GM12891 (cell line): ENCODE measurements at places on chromosomes 13 and 19.
A peak's percentile ranks its signal among the peaks of the same experiment; 100 is the strongest.

DNA sequence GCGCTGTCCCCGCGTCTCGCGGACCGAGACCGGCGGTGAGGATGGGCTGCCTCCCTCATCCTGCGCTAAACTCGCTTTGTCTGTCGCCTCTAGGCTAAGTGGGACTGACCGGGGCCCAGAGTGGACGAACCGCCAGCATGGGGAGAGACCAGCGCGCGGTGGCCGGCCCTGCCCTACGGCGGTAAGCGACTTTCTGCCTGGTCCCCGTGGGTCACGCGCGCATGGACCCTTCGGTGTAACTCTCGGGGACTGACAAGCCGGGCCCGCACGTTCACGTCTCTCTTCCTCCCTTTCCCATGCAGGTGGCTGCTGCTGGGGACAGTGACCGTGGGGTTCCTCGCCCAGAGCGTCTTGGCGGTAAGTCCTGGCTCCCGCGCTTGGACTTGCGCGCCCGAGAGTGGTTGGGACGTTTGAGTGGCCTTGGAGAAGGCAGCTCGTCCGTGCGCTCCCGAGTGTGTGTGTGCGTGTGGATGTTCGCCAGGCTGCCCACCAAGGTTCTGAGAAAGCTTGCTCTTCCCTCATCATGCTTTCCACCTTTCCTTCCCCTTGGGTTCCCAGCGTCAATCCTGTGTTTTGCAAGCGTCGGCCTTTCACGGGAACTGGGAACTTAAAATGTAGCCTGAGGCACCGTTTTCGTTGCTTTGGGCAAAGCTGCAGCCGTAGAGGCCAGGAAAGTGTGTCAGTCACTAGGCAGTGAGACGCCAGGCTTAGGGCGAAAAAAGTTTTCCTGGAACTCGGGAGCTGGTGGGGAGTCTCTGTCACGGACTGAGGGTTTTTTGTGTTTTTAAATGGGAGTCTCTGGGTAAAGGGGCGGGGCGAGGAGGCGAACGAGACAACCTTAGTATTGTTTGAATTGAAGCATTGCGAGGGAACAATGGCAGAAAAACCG lies 927 bp downstream of the COL4A2 start:
- DNase-seq = no peak

DNA sequence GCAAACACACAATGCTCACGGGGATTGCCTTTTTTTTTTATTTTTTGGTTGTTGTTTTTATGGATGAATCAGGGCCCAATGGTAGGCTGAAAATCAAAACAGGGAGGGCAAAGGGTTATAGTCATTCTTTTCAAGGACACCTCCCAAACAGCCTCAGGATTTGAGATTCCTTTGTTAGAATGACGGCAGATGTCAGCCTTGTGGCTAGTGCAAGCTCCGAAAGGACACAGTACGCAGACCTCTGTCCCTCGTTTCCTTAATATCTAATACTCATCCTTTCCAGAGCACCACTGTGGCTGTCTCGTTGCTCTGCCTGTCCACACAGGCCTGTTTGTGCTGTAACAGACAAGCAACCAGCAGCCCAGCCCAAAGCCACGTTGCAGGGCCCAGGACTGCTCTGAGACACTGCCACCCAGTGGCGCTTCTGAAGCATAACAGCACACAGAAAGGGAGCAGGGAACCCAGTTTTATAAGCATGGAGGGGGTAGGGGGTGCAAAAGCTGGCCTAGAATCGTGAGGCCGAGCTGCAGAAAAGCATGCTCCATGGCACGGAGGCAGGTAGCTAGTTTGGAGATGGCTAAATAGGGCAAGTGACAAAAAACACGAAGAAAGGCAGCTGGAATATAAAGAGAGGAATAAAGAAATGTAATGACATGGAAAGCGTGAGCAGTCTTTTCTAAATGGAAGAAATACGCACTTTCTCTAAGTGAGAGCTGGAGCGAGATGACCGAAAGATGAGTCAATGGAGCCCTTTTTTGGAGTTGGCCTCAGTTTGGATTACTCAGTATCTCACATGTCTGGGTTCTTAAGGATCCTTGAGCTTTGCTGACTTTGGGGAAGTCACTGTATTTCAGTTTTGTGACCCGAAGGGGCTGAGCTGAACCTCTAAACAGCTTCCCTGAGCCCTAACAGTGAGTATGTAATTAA lies 40.7 kb upstream of the MEDAG start:
- peak; percentile 65 for DNase-seq

DNA sequence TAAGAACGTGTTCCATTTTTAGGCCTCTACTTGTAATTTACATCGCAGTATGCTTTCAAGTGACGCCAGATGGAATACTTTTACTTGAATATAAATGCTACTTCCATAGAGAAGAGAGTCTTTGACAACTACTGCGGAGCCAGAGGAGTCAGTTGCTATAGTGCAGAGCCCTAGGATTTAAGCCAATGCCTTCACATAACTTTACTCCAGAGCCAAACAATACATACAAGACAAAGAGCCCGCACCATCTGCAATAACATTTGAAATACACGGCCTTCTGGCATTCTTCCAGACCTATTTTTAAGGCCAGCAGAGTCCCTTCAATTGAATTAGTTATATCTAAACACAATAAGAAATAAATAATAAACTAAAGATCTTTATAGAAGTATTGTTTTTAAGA lies 59.4 kb downstream of the XPO4 start:
- DNase-seq = no peak

- no peak for DNase-seq
Observed at GRCh38 chr19:39257227-39257626, 8.6 kb upstream of the IFNL4 start.

- no peak for DNase-seq
Observed at GRCh38 chr19:9565900-9566705, 18.2 kb downstream of the ZNF121 start.

DNA sequence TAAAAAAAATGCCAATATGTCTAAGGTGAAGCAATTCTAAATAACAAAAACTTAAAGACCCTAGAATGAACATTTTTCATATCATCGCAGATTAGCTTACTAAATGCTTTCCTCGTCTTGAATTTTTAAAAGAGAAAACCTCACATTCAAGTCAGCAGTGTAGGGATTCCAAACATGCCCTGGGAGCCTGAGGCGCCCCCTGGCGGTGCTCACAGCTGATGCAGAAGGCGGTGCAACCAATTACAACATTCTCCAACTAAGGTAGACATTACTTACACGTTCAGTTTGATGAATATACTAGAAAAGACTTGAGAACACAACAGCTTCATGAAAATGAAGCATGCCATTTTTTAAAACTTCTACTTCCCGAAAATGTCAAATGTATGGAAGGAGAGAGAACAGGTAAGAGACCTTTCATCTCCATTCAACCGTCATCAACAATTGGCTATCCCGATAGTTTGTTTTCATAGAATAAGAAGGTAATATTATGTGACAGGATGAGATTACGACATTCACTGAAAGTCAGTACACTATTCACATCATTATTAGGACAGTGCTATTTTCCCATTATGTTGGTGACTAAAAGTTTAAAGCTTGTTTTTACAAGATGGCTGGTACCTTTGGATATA lies 304.4 kb downstream of the DCLK1 start:
- no peak for DNase-seq

DNA sequence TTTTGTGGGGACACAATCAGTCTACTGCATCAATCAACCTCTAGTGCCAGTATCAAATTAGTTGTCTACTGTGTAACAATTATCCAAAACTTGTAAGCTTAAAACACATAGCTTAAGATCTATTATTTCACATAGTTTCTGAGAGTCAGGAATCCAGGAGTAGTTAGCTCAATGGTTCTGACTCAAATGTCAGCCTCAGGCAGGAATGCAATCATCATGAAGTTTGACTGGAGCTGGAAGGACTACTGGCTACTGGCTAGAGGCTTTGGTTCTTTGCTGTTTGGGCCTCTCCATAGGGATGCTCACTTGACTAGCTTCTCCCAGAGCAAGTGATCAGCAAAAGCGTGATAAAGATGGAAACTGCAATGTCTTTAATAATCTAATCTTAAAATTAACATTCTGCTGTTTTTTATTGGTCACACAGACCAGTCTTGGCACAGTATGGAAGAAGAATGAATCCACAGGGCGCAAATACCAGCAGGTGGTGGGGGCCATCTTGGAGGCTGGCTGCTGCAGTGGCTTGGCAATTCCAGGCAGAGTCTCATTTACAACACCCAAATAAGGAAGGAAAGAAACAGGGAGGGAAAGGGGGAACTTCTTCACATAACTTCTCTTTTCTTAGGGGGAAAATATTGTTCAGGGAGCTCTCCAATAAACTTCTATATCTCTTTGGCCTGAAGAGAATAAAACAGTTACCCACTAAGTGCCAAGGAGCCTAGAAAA lies 15.7 kb downstream of the CAB39L start:
- no peak for DNase-seq

GRCh38 chr13:104289400-104289799 lies 1223.2 kb upstream of the SLC10A2 start:
- no peak for DNase-seq

DNA sequence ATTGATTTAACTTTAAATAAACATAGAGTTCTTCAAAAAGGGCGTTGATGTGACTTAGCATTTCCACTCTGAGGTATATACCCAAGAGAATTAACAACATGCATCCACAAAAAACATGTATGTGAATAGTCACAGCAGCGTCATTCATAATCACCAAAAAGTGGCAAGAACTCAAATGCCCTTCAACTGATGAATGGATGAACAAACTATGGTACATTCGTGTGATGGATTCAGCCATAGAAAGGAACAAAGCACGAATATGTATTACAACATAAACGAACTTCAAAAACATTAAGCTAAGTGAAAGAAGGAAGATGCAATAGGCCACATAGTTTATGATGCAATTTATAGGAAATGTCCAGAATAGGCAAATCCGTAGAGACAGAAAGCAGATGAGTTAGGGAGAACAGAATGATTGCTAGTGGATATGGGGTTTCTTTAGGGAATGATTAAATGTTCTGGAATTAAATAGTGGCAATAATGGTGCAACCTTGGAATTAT lies 72.3 kb upstream of the UQCRFS1 start:
- no peak for DNase-seq

DNA sequence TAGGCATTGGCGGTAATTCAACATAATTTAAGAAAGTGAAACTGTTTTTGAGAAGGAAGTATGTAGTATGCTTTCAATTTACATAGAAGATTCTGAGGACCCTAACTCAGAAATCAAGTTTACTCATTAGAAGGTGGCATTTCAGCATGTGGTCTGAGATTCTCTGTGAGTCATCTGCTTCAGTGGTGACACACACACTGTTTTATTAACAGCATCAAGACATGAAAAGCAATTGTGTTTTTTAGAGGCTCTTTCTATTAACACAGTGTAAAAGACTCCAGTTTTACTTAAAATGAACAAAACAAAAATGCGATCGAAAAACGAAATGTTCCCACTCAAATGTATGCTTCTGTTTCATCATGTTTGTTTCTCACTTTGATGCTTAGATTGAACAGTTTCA lies 802.1 kb upstream of the SLITRK6 start:
- DNase-seq = no peak

DNA sequence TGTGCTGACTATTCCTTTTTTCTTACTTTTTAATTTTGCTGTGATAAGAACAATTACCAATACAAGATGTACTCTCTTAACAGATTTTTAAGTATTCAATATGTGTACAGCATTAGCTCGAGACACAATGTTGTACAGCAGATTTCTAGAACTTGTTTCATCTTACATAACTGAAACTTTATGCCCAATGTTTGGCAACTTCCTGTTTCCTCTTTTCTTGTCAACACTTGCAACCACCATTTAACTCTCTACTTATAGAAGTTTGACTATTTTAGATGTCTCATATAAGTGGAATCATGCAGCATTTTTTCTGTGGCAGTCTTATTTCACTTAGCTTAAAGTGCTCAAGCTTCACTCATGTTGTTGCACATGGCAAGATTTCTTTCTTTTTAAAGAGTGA lies 1426.8 kb downstream of the SLITRK5 start:
- no peak for DNase-seq

DNA sequence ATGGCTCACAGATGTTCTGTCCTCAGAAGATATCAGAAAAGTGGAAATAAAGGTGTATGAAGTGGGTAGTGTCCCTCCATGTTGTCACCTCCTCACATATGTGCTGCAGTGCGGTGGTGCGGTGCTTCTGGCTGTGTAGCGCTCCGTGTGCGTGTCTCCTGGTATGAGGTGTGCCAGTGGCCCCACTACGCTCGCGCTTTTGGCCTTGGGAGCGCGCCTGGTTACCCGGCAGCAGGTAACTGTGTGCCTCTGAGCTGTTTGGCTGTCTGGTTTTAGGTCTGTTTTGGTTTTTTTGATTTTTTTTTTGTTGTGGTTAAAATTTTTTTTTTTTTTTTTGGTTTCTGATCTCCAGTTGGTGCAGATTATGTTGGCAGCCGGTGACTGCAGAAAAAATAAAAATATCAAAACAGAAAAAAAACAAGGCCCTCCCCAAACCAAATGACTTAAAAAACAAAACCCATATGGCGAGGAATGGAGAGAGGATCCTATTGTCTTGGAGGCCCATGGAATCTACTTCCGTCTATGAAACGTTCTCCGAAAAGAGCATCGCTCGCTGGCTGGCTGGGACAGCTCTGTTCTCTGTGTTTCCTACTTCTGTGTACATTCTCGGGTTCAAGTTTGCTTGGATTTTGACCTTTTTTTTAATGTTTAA lies 7.9 kb downstream of the HNRNPL start:
- no peak for DNase-seq

GRCh38 chr19:15935167-15935702 lies 906 bp upstream of the CYP4F11 start:
- DNase-seq = no peak

GRCh38 chr13:78603240-78603957 lies at the start of gene POU4F1:
Gene POU4F1 (minus strand): TSS chr13:78603552. CDS start chr13:78603326, 226 bp downstream.
- DNase-seq = peak; percentile 80

DNA sequence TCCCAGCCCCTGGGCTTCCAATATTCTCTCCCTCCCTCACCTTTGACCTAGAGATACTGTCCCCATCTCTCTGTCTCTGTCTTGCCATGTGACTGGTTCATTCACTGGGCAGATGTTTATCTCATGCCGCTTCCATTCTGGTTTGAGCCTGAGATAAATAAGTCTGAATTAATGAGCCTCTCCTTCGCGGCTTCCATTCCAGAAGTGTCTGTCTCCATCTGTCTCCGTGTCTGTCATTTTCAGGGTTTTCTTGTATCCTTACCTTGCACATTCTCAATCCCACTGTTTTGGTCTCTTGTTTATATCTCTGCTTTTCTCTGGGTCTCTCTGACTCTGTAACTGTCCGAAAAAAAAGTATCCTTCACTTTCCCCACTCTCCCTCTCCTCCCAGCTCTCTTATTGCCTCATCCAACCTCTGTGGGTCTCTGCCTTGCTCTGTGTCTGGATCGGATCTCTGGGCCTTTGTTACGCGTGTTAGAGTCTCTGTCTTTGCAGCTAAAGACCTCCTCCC lies 4.3 kb downstream of the SPHK2 start:
- DNase-seq = no peak

- DNase-seq = no peak
Observed at GRCh38 chr19:7191946-7192691, 102.1 kb downstream of the INSR start.
